ENCODE measurements at places on chromosomes 13 and 19.

DNA sequence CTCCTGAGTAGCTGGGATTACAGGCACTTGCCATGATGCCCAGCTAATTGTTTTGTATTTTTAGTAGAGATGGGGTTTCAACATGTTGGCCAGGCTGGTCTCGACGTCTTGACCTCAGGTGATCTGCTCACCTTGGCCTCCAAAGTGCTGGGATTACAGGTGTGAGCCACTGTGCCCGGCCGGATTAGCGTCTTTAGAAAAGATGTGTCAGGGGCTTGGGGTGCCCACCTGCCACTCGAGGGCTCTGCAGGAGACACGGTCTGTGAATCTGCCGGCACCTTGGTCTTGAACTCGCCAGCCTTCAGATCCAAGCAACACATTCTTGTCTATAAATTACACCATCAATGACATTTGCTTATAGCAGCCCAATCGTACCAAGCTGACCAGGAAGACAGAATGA, 38.8 kb upstream of the TUBGCP3 start:
- no peak for DNase-seq

GRCh38 chr19:40502647-40503319, 36.0 kb downstream of the SPTBN4 start:
- DNase-seq: no peak

- DNase-seq: no peak
These were observed 109.0 kb downstream of the LHFPL6 start for GRCh38 chr13:39494006-39494405.

DNA sequence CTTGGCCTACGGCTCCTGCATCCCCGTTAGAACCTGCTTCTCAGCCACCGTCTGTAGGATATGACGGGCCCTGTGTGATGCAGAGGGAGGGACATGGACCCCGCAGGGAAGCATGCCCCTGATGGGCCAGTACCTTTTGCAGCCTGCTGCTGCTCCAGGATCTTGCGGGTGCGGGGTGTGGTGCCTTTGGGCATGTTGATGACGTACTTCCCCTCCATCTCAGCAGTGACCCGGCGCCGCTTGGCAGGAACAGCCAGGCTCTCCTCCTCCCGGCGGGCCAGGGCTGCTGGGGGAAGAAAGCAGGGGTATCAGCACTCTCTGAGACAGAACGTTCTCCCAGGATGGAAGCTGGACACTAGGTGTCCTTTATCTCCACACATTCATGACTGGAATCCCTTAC, 22.0 kb downstream of the C19orf47 start:
- DNase-seq: no peak

GRCh38 chr19:27805848-27806247, 1407.1 kb downstream of the UQCRFS1 start:
- DNase-seq: no peak

DNA sequence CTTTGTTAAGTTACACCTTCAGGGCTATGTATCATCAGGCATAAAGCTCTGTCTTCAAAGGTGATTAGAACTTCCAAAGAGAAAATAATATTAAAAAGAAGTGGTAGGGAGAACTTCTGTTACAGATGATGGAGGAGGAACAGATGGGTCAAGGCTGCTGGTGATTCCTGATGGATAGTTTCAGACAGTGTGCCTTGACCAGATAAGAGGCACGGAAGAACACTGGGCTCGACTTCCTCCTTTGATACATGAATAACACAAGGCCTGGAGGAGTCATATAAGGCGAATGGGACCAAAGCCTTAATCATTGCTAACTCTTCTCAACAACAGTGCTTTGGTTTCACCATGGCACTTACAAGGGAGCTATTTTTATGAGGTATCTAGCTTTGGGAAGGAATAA, 128.1 kb upstream of the RXFP2 start:
- no peak for DNase-seq

DNA sequence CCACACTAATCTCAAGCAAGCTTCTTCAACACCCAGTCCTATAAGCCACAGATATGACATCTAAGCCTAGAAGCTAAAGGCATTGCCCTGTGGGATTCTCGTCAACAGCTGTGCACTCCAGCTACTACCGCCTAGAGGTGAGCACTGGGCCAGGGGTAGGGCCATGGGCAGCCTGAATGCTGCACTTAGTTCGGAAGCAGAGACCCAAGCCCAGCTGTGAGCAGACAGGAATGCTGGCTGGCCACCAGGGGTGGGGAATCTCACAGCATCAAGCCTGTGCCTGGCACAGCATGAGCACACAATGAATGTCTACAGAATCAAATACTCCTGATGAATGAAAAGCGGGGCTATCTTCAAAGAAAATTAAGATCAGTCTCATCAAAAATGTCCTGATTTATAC, 167.5 kb upstream of the UBL3 start:
- DNase-seq: no peak

DNA sequence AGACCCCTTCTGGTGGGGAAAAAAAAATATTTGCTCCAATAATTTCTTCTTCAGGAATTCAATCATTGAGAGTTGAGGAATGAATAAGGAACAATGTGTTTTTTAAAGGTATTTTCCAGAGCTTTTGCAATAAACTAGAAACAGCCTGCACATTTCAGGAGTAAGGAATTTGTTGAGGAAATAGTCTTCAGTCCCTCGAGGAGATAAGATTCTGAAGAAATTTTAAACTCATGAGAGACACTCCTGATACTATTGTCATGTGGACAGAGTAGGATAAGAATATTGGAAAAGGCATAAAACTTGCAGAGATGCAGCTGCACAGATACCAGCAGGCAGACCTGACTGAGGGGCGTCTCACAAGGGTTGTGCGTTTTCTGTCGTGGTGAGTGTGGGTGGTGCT, 36.6 kb downstream of the COMP start:
- DNase-seq: no peak

GRCh38 chr13:51577690-51578089, 6.6 kb upstream of the WDFY2 start:
- DNase-seq: no peak

- DNase-seq: no peak
These were observed 17.2 kb upstream of the DACT3 start for GRCh38 chr19:46678110-46678732.

DNA sequence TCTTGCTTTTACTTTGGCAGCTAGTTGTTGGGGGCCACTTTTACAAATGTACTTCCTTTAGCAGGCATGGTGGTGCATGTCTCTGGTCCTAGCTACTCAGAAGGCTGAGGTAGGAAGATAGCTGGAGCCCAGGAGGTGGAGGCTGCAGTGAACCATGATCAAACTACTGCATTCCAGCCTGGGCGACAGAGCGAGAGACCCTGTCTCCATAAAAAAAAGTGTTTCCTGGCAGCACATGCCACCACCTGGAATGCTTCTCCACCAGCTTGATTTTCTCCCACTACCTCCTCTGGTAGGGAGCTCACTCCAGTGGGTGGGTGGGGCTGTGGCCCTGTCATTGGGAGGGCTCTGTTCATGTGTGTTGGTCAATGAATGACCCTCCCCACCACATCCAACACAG, 12.5 kb downstream of the FZR1 start:
- DNase-seq: no peak

DNA sequence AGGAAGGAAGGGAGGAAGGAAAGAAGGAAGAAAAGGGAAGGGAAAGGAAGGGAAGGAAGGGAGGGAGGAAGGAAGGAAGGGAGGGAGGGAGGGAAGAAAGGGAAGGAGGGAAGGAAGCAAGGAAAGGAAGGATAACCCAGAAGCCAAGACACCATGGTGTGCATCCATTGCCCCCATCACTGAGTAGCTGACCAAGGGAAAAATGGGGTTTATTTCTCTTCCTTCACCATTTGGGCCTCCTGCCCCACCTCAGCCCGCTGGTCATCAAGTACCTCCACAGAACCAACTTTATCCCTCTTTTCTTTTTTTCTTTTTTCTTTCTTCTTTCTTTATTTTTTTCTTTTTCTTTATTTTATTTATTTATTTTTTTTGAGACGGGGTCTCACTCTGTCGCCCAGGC, 20.4 kb downstream of the CABP5 start:
- no peak for DNase-seq

- DNase-seq: no peak
These were observed 6.4 kb upstream of the EPHX3 start for GRCh38 chr19:15238639-15239155.

GRCh38 chr19:12676384-12676792, 5.3 kb downstream of the DHPS start:
- peak; percentile 71 for DNase-seq

GRCh38 chr13:71758828-71759227, 108.2 kb downstream of the DACH1 start:
- DNase-seq: no peak

- no peak for DNase-seq
These were observed 16.8 kb downstream of the CCL25 start for GRCh38 chr19:8069096-8069973.

GRCh38 chr13:22286338-22286737, 615.5 kb downstream of the FGF9 start:
- DNase-seq: peak; percentile 38

DNA sequence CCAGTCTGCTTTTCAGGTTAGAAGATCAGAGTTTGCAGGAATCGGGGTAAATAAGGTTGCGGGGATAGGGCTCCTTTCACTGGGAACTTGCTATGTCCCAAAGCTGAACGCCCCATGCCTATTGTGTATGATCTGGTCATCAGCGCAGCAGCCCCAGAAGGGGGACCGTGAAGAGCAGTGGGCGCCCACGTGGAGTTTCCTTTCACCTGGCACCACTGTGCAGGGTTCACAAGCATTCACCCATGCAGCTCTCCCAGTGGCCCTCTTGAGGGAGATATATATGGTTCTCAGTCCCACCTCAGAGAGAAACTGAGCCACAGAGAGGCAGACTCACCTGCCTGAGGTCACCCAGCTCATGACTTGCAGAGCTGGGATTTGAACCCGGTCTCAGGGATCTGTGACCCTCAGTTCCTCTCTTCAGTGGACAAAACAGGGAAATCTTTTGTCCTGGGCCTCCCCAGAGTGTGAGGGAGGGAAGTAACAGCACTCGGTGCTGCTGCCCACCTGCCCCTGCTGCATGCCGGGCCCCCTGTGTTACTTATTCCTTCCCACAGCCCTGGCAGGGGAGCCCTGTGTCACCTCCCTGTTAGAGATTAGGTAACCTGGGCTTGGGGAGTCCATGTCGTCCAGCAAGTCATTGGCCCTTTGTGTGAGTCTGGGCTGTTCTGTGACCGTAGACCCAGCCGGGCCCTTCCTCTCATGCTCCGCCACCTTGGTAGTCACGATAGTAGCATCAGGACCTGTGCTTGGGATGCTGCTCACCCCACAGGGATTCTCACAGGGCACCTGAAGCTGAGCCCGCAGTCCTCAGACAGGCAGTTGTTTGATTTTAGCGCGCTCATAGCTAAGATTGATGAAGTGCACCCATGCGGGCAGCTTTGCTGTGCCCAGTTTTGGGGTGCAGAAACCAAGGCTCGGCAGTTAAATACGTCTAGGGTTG, 27.9 kb downstream of the PPP5C start:
- no peak for DNase-seq

GRCh38 chr19:16205205-16206045, 7.7 kb downstream of the AP1M1 start:
- DNase-seq: no peak

DNA sequence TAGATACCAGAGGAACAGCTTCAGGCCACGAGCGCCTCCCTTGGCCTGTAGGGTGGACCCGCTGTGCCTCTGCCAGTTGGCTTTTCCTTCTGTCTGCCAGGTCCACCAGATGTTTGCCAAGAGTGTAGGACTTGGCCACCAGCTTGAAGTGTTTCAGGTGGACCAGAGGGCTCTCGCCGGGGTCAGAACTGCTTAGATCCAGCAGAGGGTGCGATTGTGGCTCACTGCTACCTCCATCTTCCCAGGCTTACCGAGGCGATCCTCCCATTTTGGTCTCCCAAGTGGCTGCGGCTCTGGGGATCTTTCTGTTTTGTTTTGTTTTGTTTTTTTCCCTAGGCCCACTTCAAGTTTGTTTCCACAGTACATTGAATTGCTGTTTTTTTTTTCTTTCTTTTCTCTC, 23.0 kb upstream of the ZNF730 start:
- no peak for DNase-seq

- DNase-seq: no peak
These were observed at the start of gene GIPC3 for GRCh38 chr19:3585301-3586126. TSS of gene GIPC3 (plus strand) at chr19:3585478. CDS start at chr19:3585598, 120 bp downstream.

GRCh38 chr19:7678971-7679751, 1.5 kb upstream of the TRAPPC5 start:
- no peak for DNase-seq

GRCh38 chr19:32189956-32190706, 155.3 kb upstream of the ZNF507 start:
- no peak for DNase-seq

DNA sequence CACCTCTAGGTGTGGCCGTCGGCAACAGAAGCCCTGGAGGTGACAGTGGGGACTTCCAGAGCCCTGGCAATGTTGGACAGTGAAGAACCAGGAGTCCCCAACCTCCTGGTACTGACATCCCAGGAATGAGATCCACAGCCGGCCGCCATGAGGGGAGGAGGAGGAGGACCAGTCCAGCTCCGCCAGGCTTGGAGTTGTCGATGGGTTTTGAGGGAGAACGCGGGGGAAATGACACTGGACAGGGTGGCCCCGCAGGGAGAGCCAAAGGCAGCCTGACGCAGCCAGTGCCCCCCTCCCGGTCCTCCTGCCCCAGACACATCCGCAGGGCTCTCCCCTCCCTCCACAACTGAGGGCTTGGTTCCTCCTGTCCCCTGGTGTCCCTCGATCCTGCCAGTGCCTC, 57.9 kb downstream of the SPACA7 start:
- DNase-seq: no peak

- DNase-seq: no peak
These were observed 299.8 kb downstream of the TSHZ3 start for GRCh38 chr19:31049431-31049830.
